ENCODE measurements at places on chromosomes 5 and 9.

DNA sequence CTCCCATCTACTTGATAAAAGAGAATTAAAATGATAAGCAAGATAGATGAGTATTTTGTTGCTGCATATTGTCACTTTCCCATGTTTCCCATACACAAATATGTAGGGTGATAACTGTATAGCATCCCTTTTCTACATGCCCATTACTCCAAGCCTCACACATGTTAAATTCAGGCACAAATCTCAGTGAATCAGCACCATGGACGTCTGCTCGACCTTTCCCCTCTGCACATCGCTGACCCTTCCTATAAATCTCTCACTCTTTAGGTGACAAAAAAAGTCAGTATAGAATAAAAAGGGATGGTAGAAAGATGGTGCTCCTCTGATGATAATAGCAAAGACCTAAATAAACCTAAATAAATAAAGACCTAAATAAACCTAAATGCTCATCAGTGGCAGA, 1097.7 kb upstream of the C9orf72 start:
- DNase-seq: no peak

GRCh38 chr5:115329475-115329874, 33.0 kb upstream of the CCDC112 start:
- DNase-seq: no peak

DNA sequence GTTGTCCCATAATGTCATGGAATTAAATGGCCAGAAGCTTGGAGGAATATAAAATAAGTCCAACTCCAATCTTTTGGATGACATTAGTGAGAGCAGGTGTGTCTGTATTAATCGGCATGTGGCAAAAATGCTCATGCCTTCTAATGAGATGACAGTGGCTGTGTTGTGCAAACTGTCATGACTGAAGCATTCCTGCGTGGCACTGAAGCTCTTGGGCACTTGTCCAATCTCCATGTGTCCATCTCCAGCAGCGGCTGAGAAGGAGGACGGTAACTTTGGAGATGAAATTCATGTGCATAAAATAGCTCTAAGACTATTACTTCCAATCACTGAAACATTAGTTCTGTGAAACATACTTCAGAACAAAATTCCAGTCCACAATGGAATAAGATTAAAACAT, 697.5 kb upstream of the GRAMD2B start:
- no peak for DNase-seq

DNA sequence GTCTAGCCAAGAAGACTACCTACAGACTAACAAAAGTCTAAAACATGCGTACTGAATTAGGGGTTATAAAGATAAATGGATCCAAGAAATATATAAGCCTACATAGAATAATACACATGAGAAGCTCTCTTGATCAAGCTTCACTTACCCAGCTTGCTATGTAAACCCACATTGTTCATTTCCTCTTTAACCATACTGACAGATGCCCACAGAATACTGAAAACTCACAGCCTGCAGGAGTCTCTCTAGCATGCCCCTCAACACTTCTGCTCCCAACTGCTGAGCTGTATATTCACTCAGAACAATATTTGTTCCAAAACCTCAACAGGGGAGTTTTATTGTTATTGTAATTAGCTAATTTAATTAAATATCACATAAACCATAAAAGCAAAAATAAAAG, 52.4 kb downstream of the RFX3 start:
- DNase-seq: no peak

DNA sequence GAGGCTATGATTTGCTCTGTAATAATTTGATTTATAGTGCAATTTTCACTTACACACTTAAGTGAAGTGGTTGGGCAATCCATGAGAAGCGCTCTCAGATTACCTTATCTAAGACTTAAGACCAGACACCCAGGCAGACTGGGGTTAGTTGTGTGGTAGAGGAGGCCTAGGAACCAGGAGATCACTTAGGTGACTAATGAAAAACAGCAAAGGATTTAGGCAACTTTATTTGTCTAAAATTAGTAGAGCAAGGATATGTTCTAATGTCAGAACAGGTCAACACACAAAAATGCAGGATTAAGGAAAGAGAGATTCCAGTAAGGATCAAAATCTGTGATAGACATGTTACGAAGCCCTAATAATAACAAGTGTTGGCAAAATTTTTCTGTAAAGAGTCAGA, 913.8 kb downstream of the TLE1 start:
- no peak for DNase-seq

DNA sequence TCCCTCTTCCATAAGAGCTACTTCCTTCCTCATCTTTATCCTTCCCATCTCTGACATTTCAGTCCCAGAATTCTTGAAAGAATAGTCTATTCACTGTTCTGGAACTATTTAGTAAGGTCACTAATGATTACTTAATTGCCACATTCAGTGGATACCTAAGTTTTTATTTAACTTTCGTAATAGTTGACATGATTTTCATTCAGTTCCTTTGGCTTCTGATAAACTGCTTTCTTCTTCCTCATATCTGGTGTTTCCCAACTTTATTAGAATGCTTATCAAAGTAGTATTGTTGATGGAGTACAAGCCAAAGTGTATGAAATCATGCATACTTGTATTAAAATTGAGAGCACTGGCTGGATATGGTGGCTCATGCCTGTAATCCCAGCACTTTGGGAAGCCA, 10.8 kb downstream of the UBE2D2 start:
- DNase-seq: no peak

GRCh38 chr9:3193791-3194190, 332.0 kb downstream of the RFX3 start:
- no peak for DNase-seq

DNA sequence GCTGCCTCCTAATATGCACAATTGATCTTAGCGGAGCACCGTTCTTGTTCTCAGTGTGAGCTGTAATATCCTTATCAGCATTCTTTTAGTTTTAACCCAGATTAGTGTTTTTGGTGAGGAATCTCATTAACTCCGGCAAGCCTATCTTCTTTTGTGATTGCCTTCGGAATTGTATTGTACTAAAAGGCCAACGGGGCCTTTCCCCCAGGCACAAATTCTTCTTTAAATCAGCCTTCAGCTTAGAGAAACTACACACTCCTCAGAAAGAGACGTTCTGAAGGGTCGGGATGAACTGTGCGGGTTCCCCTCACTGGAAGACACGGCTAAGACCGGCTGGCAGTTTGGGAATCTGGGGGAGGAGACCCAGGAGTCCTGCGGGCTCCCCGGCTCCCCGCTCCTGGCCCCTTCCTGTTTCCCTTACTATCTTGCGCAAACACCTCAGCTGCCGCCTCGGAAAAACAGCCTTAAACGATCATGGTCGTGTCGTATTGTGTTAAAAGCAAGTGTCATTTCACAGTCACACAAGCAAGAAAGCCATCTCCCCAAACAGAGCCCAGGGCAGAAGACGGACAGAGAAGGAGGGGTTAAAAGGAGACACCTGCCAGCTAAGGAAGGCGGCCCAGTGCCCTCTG, 353.1 kb upstream of the IRX2 start:
- DNase-seq: no peak

DNA sequence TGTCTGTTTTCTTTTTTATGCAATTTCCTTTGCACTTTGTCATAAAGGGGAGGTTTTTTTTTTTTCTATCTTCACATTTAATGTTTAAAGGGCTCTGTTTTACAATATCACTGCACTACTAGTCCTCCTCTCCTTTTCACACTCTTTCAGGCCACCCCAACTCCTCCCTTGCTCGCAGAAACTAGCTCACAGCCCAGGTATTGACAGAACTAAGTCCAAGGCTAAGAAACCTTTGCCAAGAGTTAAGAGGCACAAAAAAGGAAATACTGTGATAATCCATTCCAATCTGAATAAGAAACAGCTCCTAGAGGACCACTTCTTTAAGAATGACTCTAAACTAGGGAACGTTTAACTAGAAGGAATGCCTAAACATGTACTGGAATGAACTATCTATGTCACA, 1.1 kb upstream of the FGF10 start:
- DNase-seq: no peak

- no peak for DNase-seq
Measured at GRCh38 chr5:29162297-29162696, 2031.2 kb upstream of the CDH6 start.

DNA sequence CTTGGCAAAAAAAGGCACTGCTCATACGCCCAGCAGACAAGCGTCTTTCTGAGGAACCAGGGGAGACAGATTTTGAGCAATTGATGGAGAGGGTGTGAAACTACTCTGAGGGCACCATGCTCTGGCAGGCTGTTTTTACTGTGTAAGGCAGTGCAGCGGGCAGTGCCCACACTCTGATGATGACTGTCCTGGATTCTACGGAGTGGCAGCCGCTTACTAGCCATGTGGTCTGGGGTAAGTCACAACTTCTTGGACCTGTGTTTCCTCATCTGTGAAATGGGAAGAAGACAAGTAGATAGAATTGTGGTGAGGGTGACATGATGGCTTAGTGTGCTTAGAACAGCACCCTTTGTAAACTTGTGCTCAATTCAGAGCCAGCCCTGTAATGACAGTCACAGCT, 38.8 kb downstream of the FABP6 start:
- no peak for DNase-seq

DNA sequence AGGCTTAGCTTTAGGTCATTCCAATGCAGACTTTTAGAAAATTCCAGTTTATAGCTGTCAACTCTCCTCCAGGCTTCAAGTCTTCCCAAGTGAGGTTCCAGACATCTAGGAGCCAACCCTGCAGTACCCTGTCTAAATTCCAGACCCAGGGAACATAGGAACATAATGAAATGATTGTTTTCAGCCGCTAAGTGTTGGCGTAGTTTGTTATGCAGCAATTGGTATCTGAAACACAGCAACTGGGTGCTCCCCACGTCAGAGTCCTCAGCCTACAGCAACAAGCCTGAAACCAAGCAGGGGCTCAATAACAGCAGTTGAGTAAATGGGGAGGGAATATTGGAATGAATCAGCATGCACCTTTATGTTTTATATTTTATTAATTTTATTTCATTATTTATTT, 66.8 kb downstream of the BOD1 start:
- no peak for DNase-seq

GRCh38 chr9:2413160-2413805, 208.3 kb upstream of the VLDLR start:
- DNase-seq: no peak

GRCh38 chr5:3139499-3139931, 388.0 kb upstream of the IRX2 start:
- DNase-seq: peak; percentile 11

GRCh38 chr9:109437286-109437685, 60.8 kb downstream of the PTPN3 start:
- DNase-seq: no peak

- DNase-seq: no peak
Measured at GRCh38 chr5:40799258-40799657, 1.1 kb upstream of the PRKAA1 start.

DNA sequence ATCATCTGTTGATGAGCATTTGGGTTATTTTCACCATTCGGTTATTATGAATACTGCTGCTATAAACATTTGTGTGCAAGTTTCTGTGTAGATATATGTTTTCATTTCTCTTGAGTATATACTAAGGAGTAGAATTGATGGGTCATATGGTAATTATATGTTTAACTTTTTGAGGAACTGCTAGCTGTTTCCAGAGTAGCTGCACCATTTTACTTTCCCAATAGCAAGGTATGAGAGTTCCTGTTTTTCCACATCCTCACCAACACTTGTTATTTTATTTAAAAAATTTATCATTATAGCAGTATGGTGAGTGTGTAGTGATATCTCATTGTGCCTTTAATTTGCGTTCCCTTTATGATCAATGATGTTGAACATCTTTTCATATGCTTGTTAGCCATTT, 29.2 kb downstream of the CD14 start:
- no peak for DNase-seq

DNA sequence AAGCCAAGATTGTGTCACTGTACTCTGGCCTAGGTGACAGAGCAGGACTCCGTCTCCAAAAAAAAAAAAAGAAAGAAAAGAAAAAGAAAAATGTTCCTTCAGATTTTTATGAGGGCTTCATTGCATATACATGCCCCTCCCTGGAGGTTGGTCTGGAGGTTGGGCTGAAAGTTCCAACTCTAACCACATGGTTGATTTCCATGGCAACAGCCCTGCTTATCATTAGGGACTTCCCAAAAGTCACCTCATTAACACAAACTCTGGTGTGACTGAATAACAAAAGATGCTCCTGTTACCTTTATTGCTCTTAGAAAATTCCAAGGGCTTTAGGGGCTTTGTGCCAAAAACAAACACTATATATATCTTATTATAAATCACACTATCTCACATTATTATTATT, 113.8 kb downstream of the TMC1 start:
- no peak for DNase-seq

- DNase-seq: peak; percentile 44
Measured at GRCh38 chr5:75053304-75054133, 1.2 kb upstream of the GCNT4 start.

GRCh38 chr9:29285818-29286217, 1712.5 kb upstream of the C9orf72 start:
- no peak for DNase-seq

DNA sequence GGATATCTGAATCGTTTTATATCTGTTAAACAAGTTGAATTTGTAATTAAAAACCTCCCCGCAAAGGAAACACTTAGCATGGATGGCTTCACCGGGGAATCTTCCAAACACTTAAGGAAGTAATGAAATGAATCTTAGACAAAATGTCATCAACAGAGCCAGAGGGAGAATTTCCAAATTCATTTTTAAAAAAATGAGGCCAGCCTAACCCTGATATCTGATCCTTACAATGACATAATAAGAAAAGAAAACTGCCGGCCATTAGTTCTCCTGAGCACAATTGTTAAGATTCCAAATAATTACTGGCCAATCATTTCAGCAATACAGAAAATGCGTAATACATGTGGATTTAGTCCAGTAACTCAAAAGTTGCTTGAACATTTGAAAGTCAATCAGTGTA, 6.1 kb upstream of the KIF12 start:
- no peak for DNase-seq

GRCh38 chr5:81081461-81081835, 121.3 kb downstream of the RASGRF2 start:
- DNase-seq: no peak

DNA sequence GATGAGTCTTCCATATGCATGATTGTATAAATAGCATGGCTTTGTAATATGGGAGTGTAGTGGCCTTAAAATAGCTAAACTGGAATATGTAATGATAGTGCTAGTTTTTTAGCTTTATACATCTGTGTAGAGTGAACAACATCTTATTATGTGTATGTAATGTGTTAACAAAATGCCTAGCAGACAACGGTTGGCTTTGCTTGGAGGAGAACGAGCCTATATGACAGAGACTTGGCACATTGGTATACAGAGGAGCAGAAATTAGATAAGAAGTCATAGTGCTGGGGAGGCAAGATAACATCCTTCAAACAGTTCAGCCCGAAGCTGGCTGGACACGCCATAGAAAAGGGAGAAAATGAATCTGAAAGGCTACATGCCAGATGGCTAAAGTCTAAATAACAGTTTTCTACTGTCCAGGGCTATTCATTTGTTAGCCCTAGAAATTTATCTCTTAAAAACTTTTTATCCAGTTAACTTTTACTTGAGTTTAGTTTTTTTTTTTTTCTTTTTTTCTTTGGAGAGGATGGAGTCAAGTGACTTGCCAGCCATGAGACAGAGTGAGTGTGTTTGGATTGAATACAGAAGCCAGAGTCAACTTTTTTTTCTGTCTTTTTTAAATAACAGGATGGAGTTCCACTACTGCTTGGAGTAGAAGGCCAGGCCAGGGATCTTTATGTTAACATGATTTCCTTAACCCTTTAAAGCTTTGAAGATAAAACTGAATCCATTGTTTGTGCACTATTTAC, 214.4 kb upstream of the ACTBL2 start:
- DNase-seq: no peak

GRCh38 chr5:90477073-90477472, 2.4 kb downstream of the POLR3G start:
- no peak for DNase-seq
